ENCODE measurements at places on chromosomes 7 and 10.

- DNase-seq = no peak
These were observed 3.4 kb downstream of the KCNIP2 start for GRCh38 chr10:101840102-101840684.

- DNase-seq = no peak
These were observed 9.6 kb upstream of the C10orf105 start for GRCh38 chr10:71729161-71729636.

GRCh38 chr10:126921974-126922525 lies 16.8 kb downstream of the DOCK1 start:
- DNase-seq = no peak

GRCh38 chr7:732556-732955 lies 5.5 kb upstream of the PRKAR1B start:
- DNase-seq = no peak

GRCh38 chr7:77269360-77270093 lies 69.9 kb upstream of the FGL2 start:
- no peak for DNase-seq

GRCh38 chr10:70197235-70197945 lies 27.1 kb upstream of the SAR1A start:
- no peak for DNase-seq

GRCh38 chr7:37534893-37535610 lies 86.4 kb upstream of the ELMO1 start:
- DNase-seq = no peak

GRCh38 chr7:101169110-101169837 lies 3.9 kb upstream of the VGF start:
- DNase-seq = no peak

DNA sequence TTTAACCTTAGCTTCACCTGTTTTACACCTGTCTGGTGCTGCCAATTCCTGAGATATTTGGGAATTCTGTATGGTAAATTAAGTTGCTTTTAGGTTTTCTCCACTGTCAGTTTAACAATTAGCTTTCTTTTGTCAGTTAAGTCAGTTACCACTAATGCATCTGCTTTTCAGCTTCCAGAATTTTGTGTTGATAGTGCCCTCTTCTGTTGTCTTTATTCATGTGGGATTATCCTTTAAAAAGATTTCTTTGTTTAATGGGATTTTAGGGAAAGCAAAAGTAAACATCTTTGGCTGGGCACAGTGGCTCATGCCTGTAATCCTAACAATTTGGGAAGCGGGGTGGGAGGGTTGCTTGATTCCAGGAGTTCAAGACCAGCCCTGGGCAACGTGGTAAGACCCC lies 8.1 kb downstream of the TFAM start:
- no peak for DNase-seq
